Hindlimb muscle (tissue), 1 donor: ENCODE measurements at places on chromosomes 3 and 15. TPM values are rescaled to one million over a fixed set of nuclear protein-coding genes. Genes with fewer than 3 reads are reported as not detected.

DNA sequence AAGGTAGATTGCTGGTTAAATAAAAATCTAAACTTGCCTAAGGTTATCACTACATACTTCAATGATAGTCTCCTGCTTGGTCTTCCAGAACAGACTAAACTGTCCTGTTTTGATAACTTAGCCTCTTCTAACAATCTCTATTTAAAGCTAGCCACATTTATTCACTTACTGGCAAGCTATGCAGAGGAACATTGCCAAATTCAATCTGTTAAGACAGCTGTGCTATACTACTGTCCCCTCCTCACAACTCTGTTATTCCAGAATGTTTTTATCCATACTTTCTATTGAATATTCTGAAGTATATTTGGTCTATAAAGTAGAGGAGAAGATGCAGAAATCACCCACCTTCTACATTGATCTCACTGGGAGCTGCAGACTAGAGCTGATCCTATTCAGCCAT is 594.0 kb upstream of the CCDC54 start:
- DNase-seq: peak; percentile 31

- no peak for DNase-seq
Measured at GRCh38 chr3:44969828-44970179, 6.2 kb downstream of the ZDHHC3 start.

DNA sequence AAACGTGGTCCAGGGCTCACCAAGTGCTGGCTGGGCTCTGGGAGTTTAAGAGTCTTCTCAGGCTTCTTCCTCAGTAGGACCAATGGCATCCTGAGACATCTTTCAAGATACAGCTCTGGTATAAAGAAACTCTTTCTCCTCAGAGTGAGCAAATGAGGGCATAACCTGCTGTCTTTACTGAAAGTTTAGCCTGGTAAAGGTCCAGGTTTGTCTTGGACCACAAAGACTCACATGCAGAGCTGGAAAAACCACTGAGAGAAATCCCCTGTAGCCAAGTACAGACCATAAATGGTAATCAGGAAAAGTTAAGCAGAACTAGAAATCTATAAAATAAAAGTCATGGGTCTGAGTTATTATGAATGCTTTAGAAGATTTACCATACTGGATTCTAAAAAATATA is 23.1 kb downstream of the CD47 start:
- no peak for DNase-seq

DNA sequence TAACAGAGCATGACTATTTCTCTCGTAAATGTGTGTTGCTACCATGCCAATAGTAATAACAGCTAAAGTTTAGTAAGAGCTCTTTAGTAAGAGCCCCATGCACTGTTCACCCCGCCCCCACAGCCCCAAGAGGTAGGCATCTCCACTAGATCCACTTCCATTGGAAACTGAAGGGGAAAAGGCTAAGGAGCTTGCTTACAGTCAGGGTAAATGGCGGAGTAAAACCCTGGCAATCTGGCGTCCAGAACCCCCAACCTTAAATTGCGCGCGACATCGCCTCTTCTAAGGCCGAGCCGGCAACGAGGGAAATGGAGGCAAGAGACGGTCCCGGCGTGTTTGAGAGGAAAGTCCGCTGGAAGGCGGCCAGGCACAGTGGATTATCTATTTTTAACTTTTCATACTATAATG is 654 bp upstream of the C3orf38 start:
- DNase-seq: no peak

DNA sequence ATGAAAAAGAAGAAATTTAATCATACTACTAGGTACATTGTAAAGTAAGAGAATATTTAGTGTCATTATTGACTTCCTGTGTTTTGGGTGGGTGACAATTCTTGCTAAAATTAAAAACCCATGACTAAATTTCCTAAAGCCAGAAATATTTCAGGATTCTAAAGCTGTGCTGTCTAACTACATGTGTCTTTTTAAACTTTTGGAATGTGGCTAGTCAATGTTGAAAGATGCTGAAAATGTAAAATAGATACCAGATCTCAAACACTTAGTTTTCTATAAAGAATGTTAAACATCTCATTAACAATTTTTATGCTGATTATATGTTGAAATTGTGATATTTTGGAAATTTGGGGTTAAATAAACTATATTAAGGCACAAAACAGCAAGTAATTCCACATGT is 308.9 kb upstream of the TMCO5A start:
- no peak for DNase-seq

DNA sequence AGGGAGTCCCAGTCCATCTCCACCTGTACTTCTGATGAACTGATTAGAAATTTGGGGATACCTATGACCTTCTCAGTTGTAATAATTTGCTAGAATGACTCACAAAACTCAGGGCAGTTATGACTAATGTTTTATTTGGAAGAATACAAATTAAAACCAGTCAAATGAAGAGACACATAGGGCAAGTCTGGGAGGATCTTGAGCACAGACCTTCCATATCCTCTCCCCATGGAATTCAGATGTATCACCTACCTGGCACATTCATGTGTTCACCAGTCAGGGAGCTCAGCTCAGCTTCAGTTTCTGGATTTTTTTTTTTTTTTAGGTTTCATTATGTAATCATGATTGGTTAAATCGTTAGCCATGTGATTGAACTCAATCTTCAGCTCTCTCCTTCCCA is 247.7 kb downstream of the VGLL3 start:
- no peak for DNase-seq

DNA sequence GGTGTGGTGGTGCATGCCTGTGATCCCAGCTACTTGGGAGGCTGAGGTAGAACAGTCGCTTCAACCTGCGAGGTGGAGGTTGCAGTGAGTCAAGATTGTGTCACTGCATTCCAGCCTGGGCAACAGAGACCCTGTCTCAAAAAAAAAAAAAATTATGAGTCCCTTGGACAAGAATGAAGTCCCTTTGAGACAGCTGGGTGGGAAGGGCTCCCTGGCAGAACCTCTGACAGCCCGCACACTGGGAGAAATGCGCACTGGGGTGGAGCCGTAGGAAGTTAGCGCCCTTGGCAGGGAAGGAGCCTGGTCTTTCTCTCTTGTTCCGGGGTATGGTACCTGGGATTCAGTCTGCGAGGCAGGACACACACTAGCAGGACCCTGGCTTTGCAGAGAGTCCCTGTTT is 51.4 kb downstream of the SLC30A4 start:
- no peak for DNase-seq

- no peak for DNase-seq
Measured at GRCh38 chr3:169659096-169659819, 4.3 kb downstream of the MECOM start.

DNA sequence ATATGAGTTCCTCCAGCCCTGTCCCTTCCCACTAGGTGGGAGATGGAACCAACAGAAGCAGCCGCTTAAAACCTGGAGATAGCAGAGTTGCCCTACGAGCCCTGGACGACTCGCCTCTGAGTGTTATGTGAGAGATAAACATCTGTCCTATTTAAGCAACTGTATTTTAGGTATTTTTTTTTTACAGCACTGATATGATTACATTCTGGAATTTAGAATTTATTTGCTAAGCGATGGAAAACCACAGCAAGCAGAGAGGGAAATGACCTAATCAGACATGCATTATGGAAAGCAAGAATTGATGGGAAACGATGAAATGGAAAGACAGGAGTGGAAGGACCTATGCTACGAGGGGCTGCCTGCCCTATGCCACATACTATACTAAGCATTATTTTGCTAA is 379.0 kb upstream of the IL12A start:
- no peak for DNase-seq

- no peak for DNase-seq
Measured at GRCh38 chr3:111594781-111595180, 365 bp downstream of the ZBED2 start.

DNA sequence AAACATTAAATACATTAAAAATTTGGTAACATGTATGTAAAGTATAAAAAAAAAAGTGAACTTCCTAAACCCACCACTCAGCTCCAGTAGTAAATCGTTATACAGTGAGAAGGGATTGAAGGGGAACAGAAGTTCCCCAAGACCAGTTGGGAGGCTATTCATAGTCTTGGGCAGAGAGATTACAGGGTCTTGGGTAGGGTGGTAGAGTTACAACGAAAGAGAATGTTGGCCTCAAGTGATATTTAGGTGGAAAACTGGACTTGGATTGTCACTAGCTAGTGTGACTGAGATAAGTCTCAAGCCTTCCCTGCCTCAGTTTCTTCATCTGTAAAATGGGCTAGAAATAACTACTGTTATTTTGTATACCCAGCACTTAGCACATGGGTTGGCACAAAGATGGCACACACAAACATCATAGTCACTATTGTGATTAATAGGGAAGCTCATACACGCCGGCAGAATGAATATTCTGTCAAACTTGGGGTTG is 431 bp upstream of the YEATS2 start:
- no peak for DNase-seq

The KLF15 gene
- polyA plus RNA-seq: 1.6 TPM

The PTPRG gene
- 29.4 TPM for polyA plus RNA-seq

The ITIH1 gene
- polyA plus RNA-seq: 0.13 TPM

The PLCL2 gene
- polyA plus RNA-seq: 14.3 TPM

The DLEC1 gene
- 0.28 TPM for polyA plus RNA-seq

The ATRIP gene
- 7.6 TPM for polyA plus RNA-seq

The ZBTB11 gene
- 14.1 TPM for polyA plus RNA-seq

The HRG gene
- polyA plus RNA-seq: 0.18 TPM

The ASB7 gene
- 8.5 TPM for polyA plus RNA-seq

The IQCF5 gene
- not detected for polyA plus RNA-seq
